T-helper 22 cell (primary cell): ENCODE measurements at places on chromosomes 3 and 15.

GRCh38 chr3:40780291-40780924, 255.6 kb downstream of the ZNF621 start:
- DNase-seq, result no peak

DNA sequence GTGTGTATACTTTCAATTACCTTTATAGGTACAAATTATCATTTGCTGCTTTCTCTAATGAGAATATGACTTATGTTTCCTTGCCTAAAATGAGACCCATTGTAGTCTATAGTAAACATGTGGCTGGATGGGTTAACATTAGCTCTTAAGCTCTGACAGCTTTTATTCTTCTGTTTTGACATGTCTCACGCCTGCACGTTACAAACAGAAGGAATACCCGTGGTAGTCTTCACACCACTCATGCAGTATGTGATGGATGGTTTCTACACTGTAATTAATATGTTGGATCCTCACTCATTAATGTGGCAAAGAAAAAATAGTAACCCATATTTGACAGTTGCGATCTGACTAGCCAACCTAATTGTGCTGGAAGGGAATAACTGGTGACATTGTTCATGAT, 133.4 kb upstream of the MITF start:
- DNase-seq, result no peak

GRCh38 chr15:101692801-101693598, 31.3 kb downstream of the TARS3 start:
- no peak for DNase-seq

DNA sequence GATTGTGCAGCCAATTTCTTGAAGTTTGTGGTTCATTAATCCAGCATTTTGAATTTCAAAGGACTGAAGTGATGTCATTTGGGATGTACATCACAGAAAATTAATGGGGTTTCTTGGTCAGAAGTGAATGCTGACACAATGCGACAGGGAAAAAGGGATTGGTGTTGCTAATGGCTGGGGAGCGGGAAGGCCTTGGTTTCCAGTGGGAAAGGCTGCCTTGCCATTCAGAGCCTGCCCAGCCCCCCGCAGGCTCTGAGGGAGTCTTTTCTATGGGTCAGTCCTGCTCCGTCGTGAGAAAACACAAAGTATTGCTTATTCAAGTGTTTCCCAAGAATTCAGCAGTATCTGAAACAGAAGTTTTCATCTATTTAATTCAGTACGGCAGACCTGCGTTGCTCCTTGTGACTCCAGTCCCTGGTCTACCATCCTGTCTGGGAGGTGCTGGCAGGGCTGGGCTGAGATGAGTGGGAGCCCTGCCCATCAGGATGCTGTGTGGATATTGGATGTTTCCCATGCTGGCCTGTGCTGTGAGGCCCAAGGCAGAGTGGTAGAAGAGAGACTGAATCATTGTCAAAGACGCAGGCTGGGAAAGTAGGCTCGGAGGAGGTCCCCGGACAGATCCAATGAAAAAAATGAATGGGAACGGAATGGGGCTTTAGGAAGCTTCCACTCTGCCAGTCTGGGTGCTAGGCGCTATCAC, 111.2 kb upstream of the KLHL25 start:
- no peak for DNase-seq

GRCh38 chr15:89278307-89278706, 34.5 kb downstream of the FANCI start:
- no peak for DNase-seq
